Smooth muscle cell of the coronary artery (primary cell): ENCODE measurements at places on chromosomes 1 and 21. TPM values are rescaled to one million over a fixed set of nuclear protein-coding genes. Genes with fewer than 3 reads are reported as not detected.

The LCA5L gene
- total RNA-seq: 0.35 and 0.75 TPM in 2 replicates

The GSTM4 gene
- 5.7 and 9.9 TPM in 2 replicates for total RNA-seq

The NBPF6 gene
- total RNA-seq: not detected in 2 replicates

The LRRIQ3 gene
- 0.30 and 0.35 TPM in 2 replicates for total RNA-seq

The PFKL gene
- total RNA-seq: 224 and 530 TPM in 2 replicates
